Left colon (tissue), 2 donors: ENCODE measurements at places on chromosomes 2 and 18.
A peak's percentile ranks its signal among the peaks of the same experiment; 100 is the strongest.

GRCh38 chr2:134244086-134244485, 9.8 kb upstream of the MGAT5 start:
- no peak for DNase-seq

DNA sequence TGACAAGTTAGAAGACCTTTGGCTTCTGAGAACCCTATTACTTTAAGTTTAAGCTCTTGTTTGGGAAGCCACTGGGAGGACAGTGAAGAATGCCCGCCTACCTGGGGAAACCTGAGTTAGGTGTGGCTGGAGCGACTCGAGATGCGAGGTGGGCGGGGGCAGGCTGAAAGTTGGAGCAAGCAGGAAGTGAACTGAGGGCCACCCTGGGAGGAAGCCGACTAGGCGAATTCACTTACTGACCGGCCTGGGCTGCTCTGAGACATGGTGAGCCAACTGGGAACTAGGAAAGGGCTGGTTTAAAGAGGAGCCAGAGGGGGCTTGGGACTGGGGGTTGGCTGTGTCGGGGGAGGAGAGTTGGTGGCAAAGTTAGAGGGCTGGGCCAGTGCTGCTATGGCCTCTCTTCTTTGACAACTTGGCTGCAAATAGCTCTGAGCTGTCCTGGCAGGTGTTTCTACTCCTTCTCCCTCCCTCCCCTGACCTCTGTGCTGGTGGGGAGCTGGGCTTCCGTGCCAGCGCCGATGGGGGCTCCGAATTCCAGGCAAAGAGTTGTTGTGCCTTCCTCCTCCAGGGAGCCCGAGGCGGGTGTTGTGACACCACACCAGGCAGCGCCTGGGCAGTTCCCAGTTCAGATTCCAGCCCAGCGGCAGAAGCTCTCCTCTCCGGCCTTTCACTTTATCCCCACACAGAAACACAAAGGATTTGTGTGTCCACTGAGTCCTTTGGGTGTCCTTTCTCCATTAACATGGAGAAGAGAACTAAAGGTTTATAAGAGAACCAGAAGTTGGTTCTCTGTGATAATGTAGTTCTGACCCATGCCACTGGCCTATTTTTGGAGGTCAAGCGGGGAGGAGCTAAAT, at the start of gene VAMP8:
Gene VAMP8, plus strand, starts transcription at position 201 of the 857 bp plus-strand sequence. Its CDS starts 61 bp downstream, at position 262.
- peak; percentile 93 for DNase-seq

DNA sequence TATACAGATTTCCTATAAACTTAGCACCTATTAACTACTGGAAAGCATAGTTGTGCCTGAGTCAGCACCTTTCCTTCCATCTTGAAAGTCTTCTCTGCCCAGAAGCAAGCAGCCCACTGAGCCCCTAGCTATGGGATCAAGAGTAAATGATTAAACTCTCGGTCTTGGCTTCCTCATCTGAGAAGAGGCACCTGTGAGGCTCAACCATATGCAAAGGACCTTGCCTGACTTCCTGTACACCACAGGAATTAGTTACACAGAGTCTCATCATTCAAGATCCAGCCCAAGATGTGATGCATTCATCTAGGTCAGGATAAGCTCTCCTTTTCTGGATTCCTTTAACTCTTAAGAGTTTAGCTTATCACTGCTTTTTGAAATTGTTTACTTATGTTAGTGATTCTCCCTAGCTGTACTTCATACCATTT, 96.0 kb downstream of the CDH2 start:
- DNase-seq = no peak

GRCh38 chr18:42131066-42131929, 176.3 kb downstream of the PIK3C3 start:
- peak; percentile 29 for DNase-seq

DNA sequence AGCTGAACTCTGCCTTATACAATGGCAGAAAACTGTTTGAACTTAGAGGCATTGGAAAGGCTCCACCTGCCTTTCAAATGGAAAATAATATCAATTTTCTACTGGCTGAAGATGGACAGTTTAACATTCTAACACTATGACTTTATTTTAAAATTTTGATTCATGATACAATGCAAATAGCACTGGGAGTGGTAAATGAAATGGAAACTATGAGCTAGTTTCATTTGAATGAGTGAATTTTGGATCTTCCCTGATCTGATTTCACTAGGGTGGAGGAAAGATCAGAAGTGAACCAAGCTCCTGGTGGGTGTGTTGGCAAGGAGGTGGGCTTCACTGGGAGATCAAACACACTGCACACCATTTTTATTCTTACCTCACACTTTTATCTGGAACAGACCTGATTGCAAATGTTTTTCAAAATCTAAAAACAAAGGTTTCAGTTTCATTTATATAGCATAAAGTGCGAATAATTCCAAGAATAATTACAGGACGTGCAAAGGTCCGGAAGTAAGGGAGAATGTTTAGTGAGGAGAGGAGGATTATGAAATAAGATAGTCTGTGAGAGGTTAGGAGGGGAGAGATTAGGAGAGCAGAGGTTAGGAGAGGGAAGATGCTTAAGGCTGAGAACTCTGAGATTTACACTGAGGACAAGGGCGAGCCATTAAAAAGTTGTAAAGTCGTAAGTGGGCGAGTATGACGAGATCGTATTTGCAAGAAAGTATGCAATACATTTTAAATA, 18.6 kb upstream of the MBP start:
- DNase-seq = no peak

DNA sequence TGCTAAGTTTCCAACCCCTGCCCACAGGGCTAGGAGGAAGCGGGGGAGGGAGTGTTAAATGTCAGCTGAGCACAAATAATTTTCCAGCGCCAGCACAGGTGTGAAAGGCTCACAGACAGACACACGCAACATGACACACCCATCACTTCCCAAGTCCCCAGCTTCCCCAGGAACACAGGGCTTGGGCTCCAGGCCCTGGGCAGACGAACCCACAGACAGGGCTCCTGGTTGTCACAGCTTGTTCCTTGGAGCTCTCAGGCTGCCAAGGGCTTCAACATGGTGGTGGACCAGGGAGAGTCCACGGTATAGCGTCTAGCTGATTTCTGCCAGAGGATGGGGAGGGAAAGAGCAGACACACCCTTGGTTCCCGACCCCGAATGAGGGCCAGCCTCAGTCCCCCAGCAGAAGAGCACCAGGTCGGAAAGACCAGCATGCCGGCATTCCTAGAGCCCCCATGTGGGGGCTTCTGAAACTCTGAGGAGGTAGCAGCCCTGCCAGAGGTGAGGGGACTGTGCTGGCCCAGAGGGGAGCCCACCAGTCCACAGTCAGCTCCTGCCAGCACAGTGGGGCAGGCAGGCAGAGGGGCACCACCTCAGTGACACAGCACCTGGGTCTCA, 1.9 kb downstream of the DUSP2 start:
- no peak for DNase-seq
